ENCODE measurements at places on chromosomes 4 and X. TPM values are rescaled to one million over a fixed set of nuclear protein-coding genes. Genes with fewer than 3 reads are reported as not detected.
A peak's percentile ranks its signal among the peaks of the same experiment; 100 is the strongest.

DNA sequence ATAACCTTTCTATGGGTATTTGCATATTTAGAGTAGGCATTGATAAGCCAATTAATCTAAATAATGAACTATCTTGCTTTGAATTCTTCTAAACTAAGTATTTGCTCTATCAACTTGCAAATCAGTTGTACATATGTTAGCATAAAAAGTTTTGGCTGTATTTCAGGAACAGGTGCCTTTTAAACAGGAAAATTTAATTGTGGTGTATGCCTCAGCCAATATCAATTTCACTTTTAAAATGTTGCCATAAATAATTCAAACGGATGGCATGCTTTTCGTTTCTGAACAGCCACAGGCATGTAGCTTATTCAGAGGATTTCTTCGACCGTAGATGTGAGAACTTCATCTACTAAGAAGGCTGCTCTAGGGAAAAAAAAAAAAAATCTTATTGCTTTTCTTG is 99.9 kb downstream of the DCLK2 start:
- peaks cover 35% of the 10 kb centered on the region for H3K4me1 ChIP-seq
- H3K27ac ChIP-seq = peak overlapping the region; percentile 64
- H3K27me3 ChIP-seq = no peaks in the 10 kb centered on the region
- peak; percentile 31 for DNase-seq
- H3K4me3 ChIP-seq = no peak overlapping the region

Gene CFP
- polyA plus RNA-seq = 3.4 TPM

DNA sequence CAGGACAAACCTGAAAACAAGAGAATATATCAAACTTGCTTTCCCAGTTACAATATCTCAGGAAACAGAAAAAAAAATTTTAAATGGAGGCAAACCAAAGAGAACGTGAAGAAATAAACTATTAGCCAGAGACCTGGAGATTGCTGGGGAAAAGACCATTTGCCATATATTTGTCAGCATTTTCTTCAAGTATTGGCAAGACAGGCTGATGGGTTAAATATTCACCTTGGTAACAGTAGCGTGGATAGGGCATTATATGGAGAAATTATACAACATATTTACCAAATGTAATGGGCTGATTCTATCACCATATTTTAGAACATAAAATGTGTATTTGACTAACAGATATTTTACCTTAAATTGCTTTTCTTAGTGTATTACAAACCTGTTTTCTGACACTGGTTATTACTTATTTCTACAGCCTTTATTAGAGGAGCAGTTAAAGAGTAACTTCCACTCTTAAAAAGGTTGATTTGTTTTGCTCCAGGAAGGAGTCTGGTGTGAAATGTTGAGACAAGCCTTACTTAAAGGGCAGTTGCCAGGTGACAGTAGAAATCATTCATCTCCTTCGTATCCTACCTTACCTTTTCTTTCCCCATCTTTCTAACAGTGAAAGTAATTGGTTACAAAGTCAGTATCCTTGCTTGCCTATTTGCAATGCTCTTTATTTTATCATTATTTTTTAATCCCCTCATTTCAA is 575.5 kb downstream of the GBA3 start:
- H3K4me1 ChIP-seq = no peaks in the 10 kb centered on the region
- H3K27me3 ChIP-seq = no peaks in the 10 kb centered on the region
- peak; percentile 25 for DNase-seq

- H3K36me3 ChIP-seq = peaks cover 7% of the 10 kb centered on the region
- peak overlapping the region; percentile 87 for H3K27ac ChIP-seq
- H3K4me3 ChIP-seq = peak overlapping the region; percentile 83
- DNase-seq = peak; percentile 22
- H3K4me1 ChIP-seq = peaks cover 38% of the 10 kb centered on the region
These were observed 3.3 kb downstream of the PCDH10 start for GRCh38 chr4:133152330-133152821.

DNA sequence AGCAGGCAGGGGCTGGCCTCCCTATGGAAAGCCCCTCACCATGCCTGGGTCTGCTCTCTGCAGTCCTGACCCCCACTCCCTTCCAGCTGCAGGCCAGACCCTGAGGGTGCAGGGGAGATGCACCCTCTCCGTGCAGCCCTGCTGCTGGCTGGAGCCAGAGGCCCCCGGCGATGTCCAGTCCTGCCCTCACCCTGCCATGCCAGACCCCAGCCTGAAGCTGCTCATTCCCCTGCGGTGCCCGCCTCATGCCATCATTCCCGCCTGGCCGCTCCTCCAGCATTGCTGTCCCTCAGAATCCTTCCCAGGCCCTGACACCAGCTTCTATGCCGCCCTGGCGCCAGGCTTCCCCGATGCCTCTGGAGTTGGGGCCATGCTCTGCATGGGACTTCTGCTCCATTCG is 72.4 kb downstream of the SORCS2 start:
- no peak for DNase-seq
- no peak overlapping the region for H3K27ac ChIP-seq
- peaks cover 6% of the 10 kb centered on the region for H3K27me3 ChIP-seq

GRCh38 chr4:176261018-176261417 is 8.0 kb downstream of the ASB5 start:
- H3K27me3 ChIP-seq = no peaks in the 10 kb centered on the region
- H3K4me1 ChIP-seq = peaks cover 4% of the 10 kb centered on the region
- H3K27ac ChIP-seq = no peak overlapping the region
- H3K36me3 ChIP-seq = no peaks in the 10 kb centered on the region
- no peak overlapping the region for H3K4me3 ChIP-seq

DNA sequence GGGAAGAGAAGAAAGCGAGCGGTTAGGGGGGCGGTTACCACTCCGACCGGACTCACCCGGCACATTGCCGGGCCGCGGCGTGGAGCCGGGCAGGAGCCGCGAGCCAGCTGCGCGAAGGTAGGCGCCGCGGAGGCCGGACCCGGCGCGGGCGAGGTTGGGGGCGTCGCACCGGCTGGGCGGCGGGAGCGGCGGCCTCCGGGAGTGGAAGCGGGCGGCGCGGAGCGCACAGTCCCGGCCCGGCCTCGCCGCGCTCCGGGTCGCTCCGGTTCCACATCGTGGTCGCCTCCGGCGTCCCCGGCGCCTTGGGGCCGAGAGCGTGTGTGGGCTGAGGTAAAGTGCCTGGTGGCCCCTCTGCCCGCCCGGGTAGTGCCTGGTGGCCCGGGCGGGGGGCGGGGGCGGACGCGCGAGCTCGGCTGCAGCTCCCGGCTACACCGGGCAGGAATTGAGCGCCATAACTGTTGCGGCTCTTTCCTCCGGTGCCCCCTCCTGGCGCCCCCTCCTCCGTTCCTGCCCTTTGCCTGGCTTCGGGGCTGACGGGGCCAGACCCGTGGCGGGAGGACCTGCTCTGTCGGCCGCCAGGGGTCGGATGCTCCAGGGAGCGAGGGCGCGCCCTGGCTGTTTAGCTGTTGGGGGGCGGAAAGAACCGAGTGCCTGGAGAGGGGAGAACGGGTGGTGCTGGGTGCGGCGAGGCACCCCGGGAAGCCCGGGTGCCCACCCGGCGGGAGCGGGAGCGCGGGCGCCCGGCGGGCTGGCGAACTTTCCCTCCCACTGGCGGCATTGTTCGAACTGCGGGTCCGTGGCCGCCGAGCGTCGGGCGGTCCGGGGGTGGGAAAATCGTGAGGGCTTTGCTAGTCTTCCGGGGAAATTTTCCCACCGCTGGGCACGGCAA is 626 bp downstream of the JADE3 start:
- peak overlapping the region; percentile 61 for H3K4me3 ChIP-seq

DNA sequence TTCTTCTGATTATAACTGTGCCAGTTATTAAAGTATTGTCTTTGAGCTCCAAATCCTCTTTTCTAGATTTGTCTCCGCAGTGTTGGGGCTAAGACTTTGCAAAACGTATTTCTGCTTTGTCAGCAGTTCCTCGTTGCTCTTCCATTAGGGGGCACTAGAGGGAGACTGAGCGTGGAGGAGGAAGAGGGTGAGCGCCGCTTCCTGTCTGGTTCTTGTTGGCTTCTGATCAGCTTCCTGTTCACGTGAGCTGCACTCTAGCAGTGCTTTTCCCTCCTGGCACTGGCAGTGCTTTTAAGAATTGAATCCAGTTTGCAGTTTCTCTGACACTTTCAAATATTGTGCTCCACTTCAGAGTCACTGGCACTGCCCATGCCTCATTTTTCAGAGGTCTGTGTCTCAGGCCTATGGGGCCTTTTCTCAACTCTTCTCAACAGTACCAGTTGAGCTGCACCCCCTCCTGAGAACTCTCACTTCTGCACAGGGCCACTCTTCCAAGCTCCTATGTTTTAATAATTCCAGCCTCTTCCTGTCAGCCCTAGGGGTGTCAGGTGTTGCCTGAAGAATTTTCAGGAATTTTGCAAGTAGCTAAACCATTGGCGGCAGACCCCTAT is 54.4 kb upstream of the LCORL start:
- no peak overlapping the region for H3K4me3 ChIP-seq
- no peak for DNase-seq
- no peaks in the 10 kb centered on the region for H3K4me1 ChIP-seq
- no peaks in the 10 kb centered on the region for H3K36me3 ChIP-seq
- no peaks in the 10 kb centered on the region for H3K27me3 ChIP-seq

GRCh38 chr4:8539661-8540060 is 40.5 kb upstream of the GPR78 start:
- H3K27ac ChIP-seq = no peak overlapping the region
- H3K4me3 ChIP-seq = no peak overlapping the region
- no peaks in the 10 kb centered on the region for H3K4me1 ChIP-seq
- no peaks in the 10 kb centered on the region for H3K27me3 ChIP-seq
- no peaks in the 10 kb centered on the region for H3K36me3 ChIP-seq
- no peak for DNase-seq

Gene USP17L17
- polyA plus RNA-seq = not detected

Gene PPP4R3C
- polyA plus RNA-seq = not detected

Gene SLC10A6
- polyA plus RNA-seq = 0.11 TPM

DNA sequence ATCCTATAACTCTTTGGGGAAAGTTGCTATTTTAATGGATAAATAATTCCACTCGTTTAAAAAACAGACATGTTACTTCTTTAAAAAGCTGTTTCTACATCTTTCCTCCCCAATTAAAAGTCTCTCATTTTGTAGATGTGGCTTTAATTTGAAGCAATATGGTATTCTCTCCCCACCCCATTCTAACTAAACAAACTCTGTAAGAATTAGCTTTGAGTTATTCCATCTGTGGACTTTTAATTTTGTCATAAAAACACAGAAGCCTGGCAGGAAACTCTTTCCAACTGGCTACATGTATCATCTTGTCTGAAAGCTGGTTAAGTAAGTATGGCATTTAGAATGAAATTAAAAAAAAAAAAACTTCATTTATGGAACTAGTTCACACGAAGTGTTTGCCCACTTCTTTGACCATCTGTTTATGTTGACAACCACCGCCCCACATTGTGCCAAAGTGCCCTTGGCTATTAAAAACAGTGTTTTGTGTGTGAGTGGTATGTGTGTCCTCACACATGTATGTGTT is 140.3 kb downstream of the NAA11 start:
- no peak overlapping the region for H3K27ac ChIP-seq
- no peaks in the 10 kb centered on the region for H3K27me3 ChIP-seq
- no peaks in the 10 kb centered on the region for H3K36me3 ChIP-seq
- H3K4me3 ChIP-seq = no peak overlapping the region

Gene GAGE1
- polyA plus RNA-seq = not detected

DNA sequence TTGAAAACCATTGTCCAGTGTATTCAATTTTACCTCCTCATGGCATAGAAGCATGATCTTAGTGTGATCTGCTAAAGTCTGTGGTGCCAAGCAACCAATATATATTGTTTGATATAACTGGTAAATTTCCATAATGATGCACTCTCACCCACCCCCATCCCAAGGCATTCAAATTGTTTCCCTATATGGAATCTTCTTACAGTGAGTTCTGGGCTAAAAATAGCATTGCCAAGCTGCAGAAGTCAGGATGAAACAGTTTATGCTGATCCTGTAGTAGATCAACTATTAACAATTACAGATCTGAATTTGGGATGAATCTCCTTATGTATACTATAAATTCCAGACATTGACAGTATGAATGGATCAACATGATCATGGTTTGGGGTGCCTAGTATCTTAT is 20.9 kb downstream of the FGF13 start:
- H3K4me1 ChIP-seq = no peaks in the 10 kb centered on the region
- H3K4me3 ChIP-seq = no peak overlapping the region
- H3K36me3 ChIP-seq = no peaks in the 10 kb centered on the region

Gene RAB9A
- polyA plus RNA-seq = 63.4 TPM

Gene TLR3
- polyA plus RNA-seq = 2.1 TPM

DNA sequence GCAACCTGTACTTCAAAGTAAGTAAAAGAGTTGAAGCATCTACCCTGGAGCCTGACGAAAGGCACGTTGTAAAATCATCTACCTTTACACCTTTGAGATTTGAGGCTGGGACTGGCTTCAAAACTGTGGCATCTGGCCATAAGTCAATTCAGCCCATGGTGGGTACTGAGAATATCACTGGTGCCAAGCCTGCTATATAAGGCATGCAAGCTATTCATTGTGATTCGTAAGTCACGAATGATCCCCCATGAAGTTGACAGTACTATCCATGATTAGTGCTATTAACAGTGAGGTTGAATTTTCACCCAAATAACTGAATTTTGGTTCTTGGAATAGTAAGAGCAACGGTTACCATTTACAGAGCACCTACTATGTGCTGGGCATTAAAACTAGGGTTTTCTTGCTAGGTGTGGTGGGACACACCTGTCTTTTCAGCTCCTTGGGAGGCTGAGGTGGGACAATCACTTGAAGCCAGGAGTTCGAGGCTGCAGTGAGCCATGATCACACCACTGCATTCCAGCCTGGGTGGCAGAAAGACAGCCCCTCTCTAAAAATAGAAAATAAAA is 39.8 kb downstream of the IRF2 start:
- H3K27ac ChIP-seq = no peak overlapping the region
- DNase-seq = no peak
- no peak overlapping the region for H3K4me3 ChIP-seq
- peaks cover 4% of the 10 kb centered on the region for H3K4me1 ChIP-seq
- H3K27me3 ChIP-seq = no peaks in the 10 kb centered on the region
- no peaks in the 10 kb centered on the region for H3K36me3 ChIP-seq

DNA sequence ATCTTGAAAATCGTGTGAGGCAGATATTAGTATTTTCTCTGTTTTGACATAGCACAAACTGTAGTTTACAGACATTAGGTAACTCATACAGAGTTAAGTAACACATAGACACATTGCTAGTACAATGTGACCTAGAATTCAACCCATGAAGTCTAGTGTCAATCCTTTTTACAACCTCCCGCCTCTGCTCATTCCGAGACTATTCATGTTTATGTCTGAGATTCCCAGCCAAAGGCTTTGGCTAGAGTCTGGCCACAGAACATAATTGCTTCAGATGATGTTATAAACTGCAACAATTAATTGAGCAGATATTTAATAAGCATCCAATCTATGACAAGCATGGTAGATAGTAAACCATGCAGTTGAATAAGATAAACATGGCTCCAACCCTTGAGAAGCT is 841.0 kb downstream of the STIM2 start:
- no peak for DNase-seq
- H3K4me3 ChIP-seq = no peak overlapping the region
- no peak overlapping the region for H3K27ac ChIP-seq

DNA sequence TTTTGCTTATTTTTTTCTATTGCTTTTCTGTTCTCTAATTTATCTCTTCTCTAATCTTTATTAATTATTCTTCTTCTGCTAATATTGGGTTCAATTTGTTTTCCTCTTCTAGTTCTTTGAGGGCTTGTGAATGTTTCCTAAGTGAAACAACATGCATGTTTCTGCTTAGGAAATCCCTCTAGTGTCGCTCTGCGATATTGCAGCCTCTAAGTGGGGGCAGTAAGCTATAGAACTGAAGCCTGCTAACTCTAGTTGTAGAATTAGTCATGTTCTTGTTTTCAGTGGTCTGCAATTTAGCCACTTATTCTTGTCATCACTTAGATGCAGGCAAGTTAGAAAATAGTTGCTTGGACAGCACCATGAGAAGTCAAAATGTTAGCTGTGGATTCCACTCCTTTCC is 222.6 kb downstream of the SPIN4 start:
- no peak overlapping the region for H3K4me3 ChIP-seq
- H3K27ac ChIP-seq = no peak overlapping the region
- no peaks in the 10 kb centered on the region for H3K4me1 ChIP-seq
- no peaks in the 10 kb centered on the region for H3K27me3 ChIP-seq
- no peak for DNase-seq
